Fibroblast of upper back skin (primary cell): ENCODE measurements at places on chromosomes 1 and 21.

- DNase-seq = no peak
Observed at GRCh38 chr1:235156740-235157139, 4.3 kb downstream of the RBM34 start.

- DNase-seq = no peak
Observed at GRCh38 chr1:89999628-90000027, 4.7 kb downstream of the ZNF326 start.

DNA sequence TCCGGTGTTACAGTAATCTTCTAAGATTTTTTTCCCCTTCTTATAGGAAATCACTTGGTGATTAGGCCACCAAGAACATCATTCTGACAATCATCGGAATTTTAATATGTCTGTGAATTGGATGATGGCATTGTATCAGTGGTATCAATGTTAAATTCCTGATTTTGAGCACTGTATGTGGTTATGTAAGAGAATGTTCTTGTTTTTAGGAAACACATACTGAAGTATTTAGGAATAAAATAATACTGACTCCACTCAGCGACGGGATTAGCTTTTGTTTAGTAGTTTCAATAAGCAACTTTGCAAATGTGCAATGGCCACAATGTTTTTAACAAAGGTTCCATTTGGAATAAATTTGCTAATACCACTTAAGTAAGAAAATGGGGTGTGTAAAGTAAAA is 30.6 kb downstream of the COL6A1 start:
- no peak for DNase-seq

DNA sequence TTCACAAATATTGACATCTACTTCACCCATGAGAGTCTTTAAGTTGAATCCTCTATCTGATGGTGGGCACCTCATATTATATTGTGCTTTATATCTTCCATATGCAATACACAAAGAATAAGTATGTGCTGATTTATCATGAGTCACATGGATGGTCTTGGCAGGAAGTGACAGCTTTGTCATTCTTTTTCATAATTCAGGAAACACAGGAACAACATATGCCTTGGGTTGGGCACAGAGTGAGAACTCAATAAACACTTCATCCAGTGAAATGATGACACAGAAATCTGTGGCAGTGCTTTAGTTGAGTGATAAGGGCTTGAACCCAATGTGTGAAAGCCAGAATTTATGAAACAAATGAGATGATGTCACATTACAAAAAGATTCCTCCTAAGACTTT is 41.2 kb downstream of the GADD45A start:
- no peak for DNase-seq

DNA sequence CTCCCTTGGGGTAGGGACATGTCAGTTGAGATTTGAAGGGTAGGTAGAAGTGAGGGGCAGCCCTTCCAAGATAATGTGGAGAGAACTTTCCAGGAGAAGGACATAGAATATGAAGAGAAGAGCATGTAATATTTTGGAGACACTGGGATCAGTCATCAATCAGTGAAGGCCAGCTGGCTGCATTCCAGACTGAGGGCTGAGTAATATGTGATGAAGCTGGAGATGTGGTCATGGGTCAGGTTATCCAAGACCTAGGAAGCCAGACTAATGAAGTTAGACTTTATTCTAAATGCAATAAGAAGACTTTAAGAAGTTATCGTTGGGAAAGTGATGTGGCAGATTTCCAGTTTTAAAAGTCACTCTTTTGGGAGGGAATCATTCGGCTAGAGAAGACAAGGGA is 262.0 kb downstream of the HMCN1 start:
- DNase-seq = peak; percentile 92

DNA sequence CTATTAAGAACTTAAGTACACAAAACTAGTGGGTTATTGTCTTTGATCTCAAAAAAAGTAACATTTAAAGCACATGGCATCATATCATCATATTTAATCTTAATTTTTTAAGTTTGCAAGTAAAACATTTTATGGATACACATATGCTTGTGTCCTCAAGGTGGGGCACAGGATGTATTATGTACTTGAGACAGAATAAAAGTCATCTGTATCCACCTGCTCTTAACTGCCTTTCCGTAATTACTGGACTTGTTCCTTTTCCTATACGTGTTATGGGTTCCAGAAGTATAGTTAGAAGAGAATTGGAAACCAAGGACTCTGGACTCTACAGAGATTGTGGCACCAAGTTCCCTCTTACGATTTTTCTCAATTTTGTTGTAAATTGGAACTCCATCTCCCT is 79.4 kb downstream of the FCRL5 start:
- no peak for DNase-seq

GRCh38 chr21:37136261-37136660 is 63.2 kb downstream of the TTC3 start:
- DNase-seq = no peak

- DNase-seq = no peak
Observed at GRCh38 chr1:171600862-171601261, 21.2 kb upstream of the MYOCOS start.

GRCh38 chr1:178727014-178727895 is 2.2 kb downstream of the RALGPS2 start:
- DNase-seq = no peak

GRCh38 chr1:228842094-228842775 is 107.0 kb downstream of the RHOU start:
- DNase-seq = peak; percentile 65

- DNase-seq = no peak
Observed at GRCh38 chr1:205434738-205435137, 12.9 kb upstream of the LEMD1 start.

DNA sequence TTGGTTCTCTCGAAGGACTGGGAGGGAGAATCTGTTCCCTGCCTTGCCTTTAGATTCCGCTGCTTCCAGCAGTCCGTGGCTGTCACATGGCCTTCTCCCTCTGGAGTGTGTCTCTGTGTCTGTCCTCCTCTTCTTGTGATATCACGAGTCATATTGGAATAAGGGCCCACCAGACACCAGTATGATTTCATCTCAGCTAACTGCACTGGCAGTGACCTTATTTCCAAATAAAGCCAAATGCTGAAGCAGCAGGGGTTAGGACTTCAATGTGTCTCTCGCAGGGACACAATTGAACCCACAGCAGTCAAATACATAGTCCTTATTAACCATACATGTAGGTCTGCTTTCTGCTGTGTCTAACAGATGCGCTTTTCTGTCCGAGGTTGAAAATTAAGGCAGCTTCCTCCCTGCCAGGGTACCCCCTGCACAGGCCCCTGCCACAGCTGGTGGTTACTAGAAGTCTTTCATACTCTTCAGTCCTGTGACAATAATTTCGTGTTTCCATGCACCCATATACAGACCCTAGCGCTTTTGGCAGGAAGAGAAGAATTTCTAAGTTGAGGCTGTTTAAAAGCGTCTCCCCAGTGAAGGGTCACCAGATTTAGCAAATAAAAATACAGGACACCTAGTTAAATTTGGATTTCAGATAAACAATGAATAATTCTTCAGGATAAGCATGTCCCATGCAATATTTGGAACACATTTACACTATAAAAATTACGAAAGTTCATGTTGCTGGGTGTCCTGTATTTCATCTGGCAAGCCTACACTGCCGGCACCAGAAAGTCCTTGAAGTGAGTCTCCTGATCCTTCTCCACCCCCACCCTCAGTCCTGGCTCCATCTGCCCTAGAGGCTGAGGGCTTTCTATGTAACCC is 182.1 kb downstream of the ETS2 start:
- no peak for DNase-seq

GRCh38 chr1:58813361-58813760 is 29.5 kb upstream of the JUN start:
- DNase-seq = no peak

DNA sequence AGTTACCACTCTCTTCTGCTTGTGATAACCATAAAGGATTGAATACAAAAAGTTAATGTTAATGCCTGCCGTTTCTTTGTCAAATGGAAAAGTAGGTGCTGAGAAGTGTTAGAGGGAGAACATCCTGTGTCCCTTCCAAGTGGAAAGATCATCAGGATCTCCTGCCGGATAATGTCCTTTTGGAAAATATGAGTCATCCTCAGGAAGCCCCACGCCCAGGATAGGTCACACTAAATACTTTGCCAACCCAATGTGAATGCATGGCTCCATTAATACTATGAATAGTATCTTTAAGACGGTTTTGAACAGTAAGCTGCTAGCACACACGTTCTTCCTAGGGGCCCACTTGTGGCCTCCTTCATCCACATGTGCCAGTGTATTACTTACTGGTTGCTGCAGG is 279.5 kb downstream of the ZNF326 start:
- no peak for DNase-seq

- no peak for DNase-seq
Observed at GRCh38 chr21:32921632-32922230, 104.0 kb upstream of the OLIG2 start.

DNA sequence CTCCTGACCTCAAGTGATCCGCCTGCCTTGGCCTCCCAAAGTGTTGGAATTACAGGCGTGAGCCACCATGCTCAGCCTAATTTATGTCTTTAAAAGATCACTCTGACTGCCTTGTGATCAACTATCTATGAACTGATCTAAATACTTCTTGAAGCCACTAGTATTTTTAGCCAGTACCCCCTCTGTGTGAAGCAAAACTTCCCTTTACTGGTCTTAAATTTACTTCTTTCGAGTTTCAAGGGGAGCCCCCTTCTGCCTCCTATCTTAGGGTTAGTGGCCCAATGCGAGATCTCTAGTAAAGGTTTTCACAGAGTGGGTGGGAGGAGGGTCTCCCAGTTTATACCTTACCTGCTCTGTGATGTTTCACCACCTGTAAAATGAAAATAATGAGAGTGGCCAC is 66.1 kb upstream of the RPL11 start:
- no peak for DNase-seq

DNA sequence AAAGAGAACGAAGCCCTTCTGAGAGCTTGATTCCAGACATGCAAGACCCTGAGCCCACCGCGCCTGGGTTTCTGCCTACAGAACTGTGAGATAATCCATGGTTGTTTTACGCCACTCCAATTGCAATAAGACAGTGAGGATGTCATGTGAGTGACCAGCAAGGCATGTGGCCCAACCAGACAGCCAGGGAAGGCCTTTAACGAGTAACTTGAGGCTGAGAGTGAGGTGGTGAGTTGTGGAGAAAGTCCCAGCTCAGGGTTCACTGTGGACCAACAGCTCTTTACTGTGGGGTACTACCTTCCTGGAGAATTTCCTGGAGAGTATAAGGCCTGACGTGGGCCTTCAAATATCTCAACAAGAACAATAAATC is 153.9 kb downstream of the ETS2 start:
- no peak for DNase-seq

- DNase-seq = no peak
Observed at GRCh38 chr1:235504122-235504493, at the start of gene B3GALNT2. TSS of gene B3GALNT2 (minus strand) at chr1:235504452. CDS start at chr1:235504252, 200 bp downstream.

- DNase-seq = no peak
Observed at GRCh38 chr21:41965045-41965444, 11.2 kb upstream of the C2CD2 start.

- DNase-seq = no peak
Observed at GRCh38 chr1:67969446-67969845, 81.0 kb downstream of the DIRAS3 start.

- peak; percentile 74 for DNase-seq
Observed at GRCh38 chr1:203368624-203369451, 17.9 kb upstream of the FMOD start.

GRCh38 chr1:205530116-205530515 is 25.6 kb downstream of the CDK18 start:
- DNase-seq = no peak

DNA sequence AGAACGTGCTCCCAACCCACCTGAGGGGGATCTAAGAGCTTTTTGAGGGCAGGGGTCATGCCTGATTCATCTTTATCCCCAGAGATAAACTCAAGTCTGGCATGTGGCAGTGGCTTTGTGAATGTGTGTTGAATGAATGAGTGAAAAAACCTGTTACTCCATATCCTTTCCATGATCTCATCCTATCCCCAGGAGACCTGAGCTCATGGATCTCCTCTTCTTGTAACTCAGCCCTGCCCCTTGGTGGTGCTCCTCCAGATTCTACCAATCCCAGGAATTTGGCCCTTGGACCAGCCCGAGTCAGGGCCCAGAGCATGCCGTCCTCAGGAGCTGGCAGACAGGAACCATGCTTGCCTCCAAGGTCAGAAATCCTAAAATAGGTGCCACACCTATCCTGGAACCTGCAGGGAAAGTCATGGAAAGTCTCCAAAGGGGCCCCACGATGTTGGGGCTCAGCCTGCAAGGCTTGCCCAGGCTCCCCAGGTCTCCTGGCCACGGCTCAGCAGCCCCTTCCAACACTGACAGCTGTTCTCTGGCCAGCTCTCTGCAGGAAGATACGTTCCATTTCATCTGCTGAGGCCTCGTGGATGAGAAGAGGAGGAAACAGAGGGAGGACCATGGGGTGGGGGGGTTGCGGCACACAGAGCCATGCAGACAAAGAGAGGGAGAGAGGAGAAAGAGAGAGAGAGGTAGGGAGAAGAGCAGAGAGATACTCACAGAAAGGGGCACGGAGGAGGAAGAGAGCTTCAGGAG is 214.6 kb downstream of the TRABD2B start:
- peak; percentile 26 for DNase-seq

GRCh38 chr1:209647156-209647555 is 5.1 kb downstream of the LAMB3 start:
- no peak for DNase-seq

DNA sequence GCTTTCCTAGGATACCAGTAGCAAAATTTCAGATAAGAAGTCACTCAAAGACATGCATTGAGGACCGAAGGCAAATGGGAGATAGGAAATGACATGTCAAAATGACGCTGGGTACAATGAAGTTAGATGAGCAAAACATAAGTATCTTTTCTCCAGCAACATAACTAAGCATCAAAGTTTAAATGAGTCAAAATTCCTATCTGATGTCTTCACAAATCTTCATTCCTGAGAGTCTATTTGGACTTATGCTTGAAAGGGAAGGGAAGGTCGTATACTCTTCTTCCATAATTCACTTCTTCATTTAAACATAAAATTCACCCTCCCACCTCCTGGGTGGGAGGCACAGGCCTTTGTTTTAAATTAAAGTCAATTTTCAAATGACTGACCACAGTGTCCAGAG is 4.1 kb upstream of the TMEM81 start:
- DNase-seq = no peak

DNA sequence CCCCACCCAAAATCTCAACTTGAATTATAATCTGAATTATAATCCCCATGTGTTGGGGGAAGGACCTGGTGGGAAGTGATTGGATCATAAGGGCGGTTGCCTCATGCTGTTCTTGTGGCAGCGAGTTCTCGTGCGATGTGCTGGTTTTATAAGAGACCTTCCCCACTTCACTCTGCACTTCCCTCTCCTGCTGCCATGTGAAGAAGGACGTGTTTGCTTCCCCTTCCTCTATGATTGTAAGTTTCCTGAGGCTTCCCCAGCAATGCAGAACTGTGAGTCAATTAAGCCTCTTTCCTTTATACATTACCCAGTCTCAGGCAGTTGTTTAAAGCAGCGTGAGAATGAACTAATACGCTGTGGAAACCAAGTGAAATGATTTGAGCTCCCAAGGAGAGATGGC is 48.0 kb upstream of the SOD1 start:
- DNase-seq = no peak

- no peak for DNase-seq
Observed at GRCh38 chr1:228280961-228281591, 73.2 kb downstream of the OBSCN start.

- DNase-seq = peak; percentile 75
Observed at GRCh38 chr1:39898648-39899603, 2.8 kb downstream of the MYCL start.
